ENCODE measurements at places on chromosomes 7 and 10. TPM values are rescaled to one million over a fixed set of nuclear protein-coding genes. Genes with fewer than 3 reads are reported as not detected.

The SLC39A12 gene
- total RNA-seq, result not detected

The NACAD gene
- 0.14 TPM for total RNA-seq

The CFAP70 gene
- 0.58 TPM for total RNA-seq

The P4HA1 gene
- 58.5 TPM for total RNA-seq

The KNDC1 gene
- total RNA-seq, result not detected

The CALML5 gene
- not detected for total RNA-seq

The PDE1C gene
- total RNA-seq, result not detected

The NYAP1 gene
- 0.56 TPM for total RNA-seq

The SFRP4 gene
- not detected for total RNA-seq

The LGI1 gene
- total RNA-seq, result not detected

The MMP21 gene
- total RNA-seq, result not detected

The ACTA2 gene
- 10.2 TPM for total RNA-seq

The OPN4 gene
- total RNA-seq, result not detected

The UCN3 gene
- not detected for total RNA-seq

The CALD1 gene
- total RNA-seq, result 8.5 TPM

The MYL7 gene
- not detected for total RNA-seq

The FFAR4 gene
- total RNA-seq, result not detected

The PILRA gene
- total RNA-seq, result 0.80 TPM

The PNLIPRP1 gene
- not detected for total RNA-seq

The CAV1 gene
- total RNA-seq, result 0.25 TPM

The RNF32 gene
- total RNA-seq, result 0.71 TPM

The MKX gene
- 0.49 TPM for total RNA-seq

The ITPRID1 gene
- total RNA-seq, result not detected

The EIF3A gene
- total RNA-seq, result 132 TPM

The SLC29A4 gene
- total RNA-seq, result 1.0 TPM

The GRM3 gene
- not detected for total RNA-seq

The DGKI gene
- total RNA-seq, result 2.9 TPM

The SPDYE1 gene
- total RNA-seq, result not detected

The FAS gene
- total RNA-seq, result 34.9 TPM

The UPK3B gene
- 1.1 TPM for total RNA-seq

The CALHM2 gene
- total RNA-seq, result 12.0 TPM

The FAM25C gene
- not detected for total RNA-seq

The AZGP1 gene
- total RNA-seq, result not detected

The LAMB1 gene
- 0.16 TPM for total RNA-seq

The CACNB2 gene
- not detected for total RNA-seq

The TET1 gene
- total RNA-seq, result 0.71 TPM

The ADIRF gene
- total RNA-seq, result not detected

The PTF1A gene
- total RNA-seq, result not detected

The AKR1B15 gene
- total RNA-seq, result not detected

The UPK3BL2 gene
- total RNA-seq, result 43.5 TPM

Measured in activated CD4-positive, alpha-beta T cell treated with anti-CD3 and anti-CD28 coated beads for 36 hours (primary cell).